Uterus (tissue), 4 donors: ENCODE measurements at places on chromosomes 7 and 10.

GRCh38 chr7:127534636-127535035 lies 50.8 kb downstream of the GCC1 start:
- no peak for DNase-seq

GRCh38 chr10:95363303-95363912 lies 72.6 kb upstream of the PDLIM1 start:
- DNase-seq: no peak

- no peak for DNase-seq
These were observed 96.5 kb downstream of the NRP1 start for GRCh38 chr10:33237736-33238624.

DNA sequence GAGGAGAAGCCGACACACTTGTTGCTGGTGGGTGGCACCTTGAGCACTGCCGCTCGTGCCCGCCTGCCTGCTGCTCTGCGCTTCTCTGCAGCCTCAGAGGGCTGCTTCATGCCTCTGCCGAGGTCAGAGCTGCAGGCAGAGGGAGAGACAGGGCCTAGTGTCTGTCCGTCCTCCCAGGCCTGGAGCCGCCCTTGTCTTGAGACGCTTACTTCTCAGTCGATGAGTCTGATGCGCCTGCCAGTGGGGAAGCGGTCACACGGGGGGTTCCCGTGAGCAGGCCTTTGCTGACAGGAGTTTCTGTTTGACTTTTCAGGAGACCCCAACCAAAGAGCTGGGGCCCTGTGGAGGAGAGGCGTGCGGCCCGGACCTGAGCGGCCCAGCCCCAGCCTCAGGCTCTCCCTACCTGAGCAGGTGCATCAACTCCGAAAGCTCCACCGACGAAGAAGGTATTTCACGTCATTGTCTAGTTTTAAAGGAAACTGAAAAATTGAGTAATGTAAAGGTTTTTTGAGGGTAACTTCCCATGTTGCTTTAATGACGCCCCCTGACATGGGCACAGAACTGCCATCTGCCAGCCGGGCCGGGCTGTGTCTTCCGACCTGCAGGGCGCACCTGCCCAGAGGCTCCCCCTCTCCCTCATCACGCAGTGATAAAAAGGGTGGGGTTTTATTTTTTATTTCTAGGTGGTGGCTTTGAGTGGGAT lies 7.8 kb upstream of the BHLHA15 start:
- DNase-seq: no peak

GRCh38 chr7:85060696-85061095 lies 126.2 kb downstream of the SEMA3D start:
- DNase-seq: no peak
